Activated T-helper 9 cell treated with anti-CD3 and anti-CD28 coated beads, Interleukin-2, amount 50 U/mL, for 16 hours (primary cell): ENCODE measurements at places on chromosomes 5 and 9.
A peak's percentile ranks its signal among the peaks of the same experiment; 100 is the strongest.

DNA sequence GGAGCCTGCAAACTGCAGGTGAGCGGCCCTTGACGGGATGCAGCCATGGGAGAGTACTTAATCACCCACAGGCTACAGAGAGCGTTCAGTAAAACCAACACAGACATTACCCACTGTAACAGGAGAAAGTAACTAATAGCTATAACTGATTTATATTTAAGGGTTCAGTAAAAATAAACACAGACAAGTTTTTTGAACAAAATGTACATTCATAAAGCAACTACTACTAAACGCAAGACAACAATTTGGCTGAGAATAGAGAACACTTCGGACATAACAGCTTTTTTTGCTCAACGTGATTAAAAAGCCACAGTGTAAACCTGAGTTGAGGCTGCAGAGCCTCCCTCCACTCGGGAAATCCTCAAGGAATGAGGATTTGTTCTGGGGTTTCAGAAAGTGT is 61.7 kb downstream of the LIFR start:
- DNase-seq = no peak

GRCh38 chr9:2337627-2338026 is 284.0 kb upstream of the VLDLR start:
- no peak for DNase-seq

DNA sequence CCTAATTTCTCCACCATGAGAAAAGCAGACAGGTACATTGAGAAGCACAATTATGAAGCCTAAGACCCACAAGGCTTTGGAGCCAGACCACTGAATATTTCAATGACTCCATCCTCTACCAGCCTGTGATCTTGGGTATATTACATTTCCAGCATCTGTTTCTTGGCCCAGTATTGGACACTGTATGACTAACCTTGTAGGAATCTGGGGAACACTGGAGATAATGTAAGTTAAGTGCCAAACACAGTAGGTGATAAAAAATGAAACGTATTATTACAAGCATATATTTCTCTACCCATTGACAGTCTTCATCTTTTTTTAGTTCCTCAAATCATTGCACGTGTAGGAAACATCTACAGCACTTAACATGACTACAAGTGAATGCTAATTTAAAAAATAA is 28.6 kb upstream of the FEM1C start:
- DNase-seq = no peak

GRCh38 chr5:173310861-173311785 is 17.1 kb downstream of the STC2 start:
- no peak for DNase-seq

DNA sequence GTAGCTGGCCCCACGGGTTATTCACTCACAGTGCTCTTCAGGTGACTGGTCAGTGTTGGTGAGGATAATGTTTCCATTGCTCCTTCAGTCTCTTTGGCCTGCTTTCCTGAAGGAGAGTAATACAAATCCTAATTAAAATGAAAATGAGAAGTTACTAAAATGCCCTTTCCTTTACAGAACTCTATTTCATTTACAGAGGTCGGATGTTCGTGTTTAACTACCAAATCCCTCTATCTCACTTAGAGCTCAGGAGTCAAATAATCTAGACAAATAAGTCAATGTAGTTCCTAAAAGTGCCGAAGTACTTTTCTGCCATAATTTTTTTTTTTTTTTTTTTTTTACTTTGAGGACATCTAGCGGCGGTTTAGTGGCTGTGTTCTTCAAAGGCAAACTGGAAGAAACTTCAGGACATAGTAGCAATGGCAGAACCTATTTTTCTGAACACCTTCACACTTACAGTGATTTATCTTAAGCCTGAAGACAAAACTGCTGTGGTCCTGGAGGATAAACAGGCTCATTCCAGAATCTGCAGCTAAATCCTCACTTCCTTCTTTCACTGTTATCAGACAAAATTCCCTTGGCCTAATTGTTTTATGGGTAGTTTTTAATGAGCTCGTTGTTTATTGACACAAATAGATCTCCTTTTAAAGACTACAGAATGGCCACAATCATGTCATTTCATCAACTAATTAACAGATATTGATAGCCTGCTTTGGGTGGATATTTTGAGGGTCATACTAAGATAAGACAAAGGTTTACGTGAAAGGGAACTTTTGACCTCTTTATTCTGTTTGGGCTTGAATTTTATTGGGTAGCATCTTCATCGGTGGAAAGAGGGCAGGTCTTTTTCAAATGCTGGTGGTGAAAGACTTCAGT is 207.6 kb upstream of the DMRTA1 start:
- no peak for DNase-seq

DNA sequence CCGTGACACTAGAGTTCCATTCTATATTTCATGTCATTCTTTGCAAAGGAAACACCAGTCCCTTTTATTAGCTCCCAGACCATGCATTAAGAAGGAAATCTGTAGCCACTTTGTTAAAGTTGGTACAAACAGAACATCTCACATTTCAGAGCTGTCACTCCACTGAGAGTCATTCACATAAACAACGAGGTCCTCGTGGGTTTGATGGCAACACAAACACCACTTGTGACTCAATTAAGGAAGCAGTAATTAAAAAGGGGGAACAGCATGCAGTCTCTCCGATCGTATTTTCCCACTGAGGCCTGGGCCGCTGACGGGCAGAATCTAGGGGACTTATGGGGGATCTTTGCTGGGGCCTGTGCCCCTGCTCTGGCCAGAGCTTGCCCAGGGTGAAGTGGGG is 94.2 kb upstream of the ZNF618 start:
- DNase-seq = no peak

GRCh38 chr5:135344349-135344748 is 54.7 kb downstream of the MACROH2A1 start:
- no peak for DNase-seq

GRCh38 chr5:21895766-21896350 is 957.3 kb downstream of the CDH12 start:
- DNase-seq = no peak

DNA sequence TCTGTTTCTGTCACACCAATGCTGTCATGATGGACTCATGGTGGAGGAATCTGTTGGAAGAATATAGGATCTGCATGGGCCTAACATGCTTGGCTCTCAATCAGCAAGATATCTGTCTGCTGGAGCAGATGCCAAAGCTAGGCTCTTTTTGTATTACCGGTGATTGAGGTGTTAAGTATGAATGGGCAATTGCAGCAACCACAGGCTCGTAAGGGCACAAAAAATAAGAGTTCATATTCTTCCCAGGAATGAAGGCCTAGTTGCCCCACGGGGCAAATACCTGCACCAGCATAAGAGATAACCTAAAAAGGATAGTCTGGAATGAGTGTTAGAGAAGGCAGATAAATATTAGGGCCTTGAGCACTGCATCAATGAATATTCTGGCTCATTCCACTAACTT is 679.5 kb upstream of the COX7C start:
- DNase-seq = no peak

DNA sequence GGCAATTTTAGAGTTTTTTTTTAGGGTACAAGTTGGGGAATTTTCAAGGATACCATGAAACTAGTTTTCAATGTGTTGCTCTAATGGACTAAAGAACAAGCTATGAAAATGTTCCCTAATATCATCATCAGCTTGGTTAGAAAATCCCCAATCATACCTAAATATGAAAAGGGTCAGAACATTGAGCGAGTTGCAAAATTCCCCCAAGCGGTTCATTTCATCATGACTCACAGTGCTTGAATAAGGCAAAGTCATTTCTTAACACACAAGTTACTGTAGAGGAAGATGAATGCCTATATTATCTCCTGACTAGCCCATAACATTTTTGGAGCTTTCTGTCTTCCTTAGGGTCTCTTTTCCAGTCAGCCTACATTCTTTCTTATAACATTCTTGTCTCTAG is 62.7 kb downstream of the ST8SIA4 start:
- DNase-seq = no peak

DNA sequence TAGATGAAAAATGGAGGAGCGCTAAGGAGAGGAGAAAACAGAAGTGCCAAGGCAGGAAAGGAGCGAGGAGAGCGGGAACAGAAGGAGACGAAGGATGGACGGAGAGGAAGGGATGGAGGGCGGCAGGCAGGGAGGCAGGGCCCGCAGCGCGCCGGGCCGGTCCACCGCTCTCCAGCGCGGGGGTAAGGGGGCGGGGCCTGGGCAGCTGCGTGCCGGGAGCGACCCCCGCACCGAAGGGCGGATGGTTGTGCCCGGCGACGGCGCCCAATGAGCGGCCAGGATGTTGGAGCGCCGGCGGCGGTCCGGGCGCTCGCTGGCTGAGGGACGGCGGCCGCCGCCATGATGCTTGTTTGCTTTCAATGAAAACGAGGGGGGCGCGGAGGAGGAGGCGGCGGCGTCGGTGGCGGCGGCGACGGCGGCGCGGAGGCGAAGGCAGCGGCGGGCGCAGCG is at the start of gene CNOT6:
Gene CNOT6, plus strand, starts transcription at position 320 of the 450 bp plus-strand sequence. CDS start 34,898 bp downstream, outside the sequence.
- DNase-seq = peak; percentile 93

GRCh38 chr9:111928359-111928720 is 31.7 kb downstream of the UGCG start:
- DNase-seq = no peak

DNA sequence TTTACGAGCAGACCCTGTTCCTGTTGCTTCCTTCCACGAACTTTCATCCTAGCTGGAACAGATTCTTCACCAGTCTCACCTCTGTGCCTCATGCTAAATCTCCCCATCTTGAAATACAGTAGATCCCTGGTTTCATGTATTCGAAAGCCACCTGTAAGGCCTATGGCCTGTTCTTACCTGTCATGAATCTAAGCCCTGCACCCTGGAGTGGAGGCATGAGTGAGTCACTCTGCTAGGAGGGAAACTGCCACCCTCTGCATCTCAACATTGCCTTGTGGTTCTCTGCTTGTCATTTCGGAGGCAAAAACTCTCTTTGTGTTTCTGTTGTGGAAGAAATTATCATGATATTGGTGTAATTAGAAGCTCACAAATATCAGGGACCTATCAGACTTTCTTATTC is 320.0 kb downstream of the ENC1 start:
- DNase-seq = no peak

DNA sequence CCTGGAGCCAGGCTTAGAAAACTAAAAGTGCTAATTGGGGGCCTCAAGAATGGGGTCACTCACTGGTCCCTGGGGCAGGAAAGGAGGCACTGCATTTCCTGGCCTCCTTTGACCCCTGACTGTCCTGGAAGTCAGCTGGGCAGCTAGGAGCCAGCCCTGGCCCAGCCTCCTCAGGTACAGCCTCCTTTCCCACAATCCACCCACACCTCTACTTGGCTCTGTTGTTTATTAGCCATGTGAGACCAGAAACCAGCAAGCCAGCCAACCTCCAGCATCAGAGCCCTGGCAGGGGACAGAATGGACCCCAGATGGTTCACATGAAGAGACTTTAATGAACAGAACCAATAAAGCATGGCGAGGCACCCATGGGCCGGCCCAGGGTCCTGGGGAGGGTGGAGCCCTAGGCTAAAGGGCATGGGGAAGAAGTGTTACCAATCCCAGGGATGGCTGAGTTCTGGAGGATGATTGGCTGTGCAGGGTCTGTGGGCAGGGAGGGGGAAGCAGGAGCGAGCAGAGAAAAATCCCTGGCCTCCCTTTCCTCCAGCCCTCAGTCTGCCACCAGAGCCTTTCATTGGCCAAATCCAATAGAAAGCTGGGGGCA is 55.3 kb upstream of the ANGPTL2 start:
- no peak for DNase-seq

DNA sequence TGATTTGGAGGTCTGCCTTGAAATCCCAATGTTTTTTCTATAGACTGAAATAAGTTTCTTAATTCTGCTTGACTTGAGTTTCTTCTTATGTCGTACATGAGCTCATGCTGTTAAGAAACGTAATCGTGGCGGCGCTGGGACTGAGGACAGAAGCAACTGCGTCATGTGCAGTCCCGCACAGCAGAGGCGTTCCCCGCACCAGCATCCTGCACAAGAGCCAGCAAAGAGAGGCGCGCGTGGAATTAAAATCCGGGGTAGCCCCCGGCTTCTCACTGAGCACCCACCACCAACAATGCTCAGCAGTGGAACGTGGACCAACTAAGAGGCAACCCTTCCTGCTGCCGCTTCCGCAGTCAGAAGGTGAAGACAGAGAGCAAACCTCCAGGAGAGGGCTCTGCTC is 496.2 kb upstream of the ADAMTS16 start:
- DNase-seq = no peak

- DNase-seq = no peak
Observed at GRCh38 chr5:155530046-155530445, 516.5 kb downstream of the KIF4B start.

- DNase-seq = no peak
Observed at GRCh38 chr9:9552665-9553064, 1060.1 kb downstream of the PTPRD start.

- DNase-seq = no peak
Observed at GRCh38 chr5:31021181-31021624, 172.3 kb upstream of the CDH6 start.

DNA sequence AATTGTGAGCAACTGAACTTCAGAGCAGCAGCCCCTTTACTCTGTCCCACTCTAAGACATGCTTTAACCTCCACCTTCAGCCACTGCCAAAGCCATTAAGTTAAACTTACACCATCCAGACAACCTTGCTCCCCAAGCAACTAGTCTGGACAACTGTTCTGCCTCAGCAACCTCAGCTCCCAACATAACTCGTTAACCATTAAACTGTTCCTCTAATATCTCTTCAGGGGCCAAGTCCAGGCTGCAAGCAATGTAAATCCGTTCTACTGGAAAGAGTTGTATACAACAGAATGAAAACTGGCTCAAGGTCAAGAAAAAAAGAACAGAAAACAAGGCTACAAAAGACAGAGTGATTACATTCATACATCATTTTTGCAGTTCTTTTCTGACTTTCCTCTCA is 131.7 kb upstream of the TARS1 start:
- DNase-seq = no peak

DNA sequence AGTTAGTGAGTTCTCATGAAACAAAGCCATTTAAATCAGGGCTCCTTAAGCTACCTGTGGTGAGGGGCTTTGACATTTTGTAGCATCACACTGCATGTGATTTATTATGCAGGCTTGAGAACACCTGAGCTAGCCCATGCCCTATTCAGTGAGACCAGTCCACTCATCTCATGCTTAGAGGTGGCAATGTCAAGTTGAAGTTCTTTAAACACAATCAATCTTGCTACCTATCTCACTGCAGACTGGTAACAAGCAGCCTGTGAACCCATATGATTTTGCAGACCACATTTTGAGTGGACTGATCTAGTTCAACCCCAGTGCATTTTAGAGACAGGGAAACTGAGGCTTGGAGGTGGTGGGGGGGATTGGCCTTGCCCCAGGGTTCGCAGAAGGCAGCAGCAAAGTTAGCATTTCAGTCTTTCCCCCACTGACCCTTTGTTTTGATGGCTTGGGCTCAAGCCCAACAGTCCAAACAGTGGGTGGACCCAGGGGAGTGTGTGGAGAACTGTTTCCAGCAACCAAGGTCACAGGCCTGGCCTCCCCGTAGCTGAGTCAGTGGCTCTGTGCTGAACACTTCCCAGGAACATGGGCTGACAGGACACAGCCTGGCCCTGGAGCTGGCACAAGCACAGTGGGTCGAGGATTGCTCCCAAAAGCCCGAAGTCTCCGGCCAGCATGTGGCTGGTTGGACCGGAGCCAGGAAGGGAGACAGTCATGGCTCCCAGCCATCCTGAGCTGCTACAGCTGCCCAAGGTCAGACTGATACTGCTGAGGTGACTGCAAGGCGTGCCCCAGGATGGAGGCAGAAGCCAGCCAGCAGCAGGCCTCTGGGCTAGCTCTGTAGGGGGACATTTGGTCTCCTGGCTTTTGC is 95.3 kb downstream of the RGS3 start:
- no peak for DNase-seq

- DNase-seq = no peak
Observed at GRCh38 chr5:83800201-83800600, 79.5 kb upstream of the HAPLN1 start.
